Omental fat pad (tissue), 4 donors: ENCODE measurements at places on chromosomes 13 and 19. TPM values are rescaled to one million over a fixed set of nuclear protein-coding genes. Genes with fewer than 3 reads are reported as not detected.

POU4F1 gene
- not detected for total RNA-seq

GRCh38 chr13:33125821-33126570 is 109.8 kb downstream of the KL start:
- no peak for DNase-seq

DNA sequence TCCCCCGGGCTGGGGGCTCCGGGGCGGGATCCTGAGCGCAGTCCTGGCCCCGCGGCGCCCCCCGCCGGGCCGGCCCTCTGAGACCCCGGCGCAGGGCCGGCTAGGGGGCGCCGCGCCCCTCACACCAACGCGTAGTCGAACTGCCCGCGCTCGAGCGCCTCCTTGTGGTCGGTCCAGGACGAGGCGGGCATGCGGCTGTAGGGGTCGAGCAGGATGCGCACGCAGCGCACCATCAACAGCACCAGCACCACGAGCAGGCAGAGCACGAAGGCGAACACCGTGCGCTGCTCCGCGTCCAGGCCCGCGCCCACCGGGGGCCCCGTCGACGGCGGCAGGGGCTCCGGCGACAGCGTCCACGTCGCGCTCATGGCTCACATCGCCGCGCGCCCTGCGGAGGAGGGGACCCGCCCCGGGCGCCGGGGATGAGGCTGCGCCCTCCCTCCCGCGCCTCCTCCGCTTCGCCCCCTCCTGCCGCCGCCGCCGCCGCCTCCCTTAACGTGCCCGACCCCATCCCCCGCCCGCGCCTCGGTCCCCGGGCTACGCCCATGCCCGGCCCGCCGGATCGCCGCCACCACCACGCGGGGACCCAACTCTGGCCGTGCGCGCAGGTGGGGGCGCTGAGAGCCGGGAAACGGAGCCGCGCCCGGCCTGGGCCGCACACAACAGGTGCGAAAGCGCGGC is 624 bp downstream of the CTXN1 start:
- peak; percentile 82 for DNase-seq

DNA sequence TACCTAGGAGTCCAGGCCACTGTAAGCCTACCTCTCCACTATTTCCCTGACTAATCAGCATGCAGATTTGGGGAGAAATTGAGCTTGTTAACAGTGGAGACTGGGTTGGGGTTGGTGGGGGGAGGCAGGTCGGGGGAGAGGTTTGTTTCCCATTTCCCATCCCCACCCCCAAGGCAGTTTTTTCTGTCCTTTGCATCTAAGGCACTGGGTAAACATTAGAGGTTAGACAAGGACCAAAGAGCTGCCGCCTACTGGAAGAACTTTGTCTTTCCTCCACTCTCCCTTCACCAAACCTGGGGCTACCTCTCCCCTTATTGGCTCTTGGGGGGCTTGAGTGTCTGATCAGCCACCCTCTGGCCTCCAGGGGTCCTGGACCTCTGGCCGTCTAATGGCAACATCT is 953 bp downstream of the KCNN4 start:
- no peak for DNase-seq

LILRA2 gene
- total RNA-seq: 5.4 TPM

- DNase-seq: no peak
These were observed 319.5 kb upstream of the OBI1 start for GRCh38 chr13:78978381-78978998.

FUT6 gene
- 0.74 TPM for total RNA-seq

- no peak for DNase-seq
These were observed 12.5 kb downstream of the APBA3 start for GRCh38 chr19:3748965-3749364.

GRCh38 chr13:25180775-25181537 is 8.9 kb upstream of the AMER2 start:
- no peak for DNase-seq

DNA sequence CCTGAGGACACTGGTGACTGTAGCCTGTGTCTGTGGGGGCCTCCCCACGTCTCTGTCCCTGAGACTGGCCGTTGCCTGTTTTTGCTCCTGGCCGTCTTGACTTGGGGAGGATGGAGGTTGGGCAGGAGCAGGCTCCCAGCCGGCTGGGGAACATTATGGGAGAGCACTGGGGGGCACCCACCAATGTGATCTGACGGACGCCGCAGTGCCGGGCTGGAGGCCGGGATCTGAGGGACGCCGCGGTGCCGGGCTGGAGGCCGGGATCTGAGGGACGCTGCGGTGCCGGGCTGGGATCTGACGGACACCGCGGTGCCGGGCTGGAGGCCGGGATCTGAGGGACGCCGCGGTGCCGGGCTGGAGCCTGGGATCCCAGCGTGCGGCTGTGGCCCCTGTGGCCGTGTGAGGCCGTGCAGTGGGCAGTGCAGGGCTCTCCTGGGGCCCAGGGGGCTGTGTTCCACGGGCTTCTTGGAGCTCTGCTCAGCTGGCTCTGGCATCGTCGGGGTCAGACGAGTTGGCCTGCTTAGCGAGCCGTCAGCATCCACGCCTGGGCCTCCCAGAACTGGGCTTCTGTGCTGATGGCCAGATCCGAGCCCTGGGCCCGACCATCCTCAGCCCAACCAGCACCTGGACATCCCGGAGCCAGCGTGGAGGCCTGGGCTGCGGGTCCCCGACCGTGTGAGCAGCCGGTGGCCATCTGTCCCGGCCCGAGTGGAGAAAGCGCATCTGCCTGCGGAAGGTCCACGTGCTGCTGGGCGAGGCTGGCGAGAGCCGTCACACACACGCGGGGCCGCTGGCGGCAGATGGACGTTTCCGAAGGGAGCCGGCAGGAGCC is 45.8 kb downstream of the GAS6 start:
- no peak for DNase-seq

BEST2 gene
- not detected for total RNA-seq

DNA sequence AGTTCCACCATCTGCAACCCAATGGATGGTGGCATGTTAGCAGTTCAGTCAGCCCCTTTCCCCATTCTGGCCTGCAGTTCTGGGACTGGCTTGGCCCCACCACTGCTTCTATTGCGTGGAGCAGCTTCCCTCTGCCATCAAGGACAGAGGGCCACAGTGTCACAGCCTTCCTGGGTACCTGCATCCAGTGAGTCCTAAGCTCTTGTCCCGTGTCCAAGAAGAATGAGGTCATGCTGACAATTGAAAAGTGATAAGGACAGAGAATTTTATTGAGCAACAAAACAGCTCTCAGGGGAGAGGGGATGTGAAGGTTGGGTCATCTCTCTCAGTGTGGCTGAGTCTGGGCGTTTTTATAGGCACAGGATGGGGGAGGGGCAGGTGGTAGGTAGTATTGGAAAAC is 33.5 kb upstream of the SIN3B start:
- DNase-seq: no peak

DNA sequence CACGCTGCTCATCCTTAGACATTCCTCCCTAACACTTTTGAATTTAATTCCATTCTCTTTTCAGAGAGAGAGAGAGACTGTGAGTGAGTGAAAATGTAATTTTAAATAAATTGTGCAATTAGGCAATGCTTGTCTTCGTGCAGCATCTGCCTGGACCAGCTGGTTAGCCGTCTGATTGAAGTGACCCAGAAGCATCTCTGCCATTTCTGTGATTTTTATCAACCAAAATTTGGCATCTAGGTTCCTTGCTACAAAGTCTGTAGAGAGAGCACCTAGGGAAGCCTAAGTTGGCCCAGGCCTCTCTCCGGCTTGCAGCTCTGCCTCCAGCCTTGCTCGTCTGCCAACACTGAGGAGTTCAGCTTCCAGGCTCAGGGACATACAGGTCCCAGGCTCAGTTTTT is 138.6 kb upstream of the GPR12 start:
- no peak for DNase-seq

GRCh38 chr19:13699786-13700185 is 64.5 kb upstream of the MRI1 start:
- no peak for DNase-seq

DNA sequence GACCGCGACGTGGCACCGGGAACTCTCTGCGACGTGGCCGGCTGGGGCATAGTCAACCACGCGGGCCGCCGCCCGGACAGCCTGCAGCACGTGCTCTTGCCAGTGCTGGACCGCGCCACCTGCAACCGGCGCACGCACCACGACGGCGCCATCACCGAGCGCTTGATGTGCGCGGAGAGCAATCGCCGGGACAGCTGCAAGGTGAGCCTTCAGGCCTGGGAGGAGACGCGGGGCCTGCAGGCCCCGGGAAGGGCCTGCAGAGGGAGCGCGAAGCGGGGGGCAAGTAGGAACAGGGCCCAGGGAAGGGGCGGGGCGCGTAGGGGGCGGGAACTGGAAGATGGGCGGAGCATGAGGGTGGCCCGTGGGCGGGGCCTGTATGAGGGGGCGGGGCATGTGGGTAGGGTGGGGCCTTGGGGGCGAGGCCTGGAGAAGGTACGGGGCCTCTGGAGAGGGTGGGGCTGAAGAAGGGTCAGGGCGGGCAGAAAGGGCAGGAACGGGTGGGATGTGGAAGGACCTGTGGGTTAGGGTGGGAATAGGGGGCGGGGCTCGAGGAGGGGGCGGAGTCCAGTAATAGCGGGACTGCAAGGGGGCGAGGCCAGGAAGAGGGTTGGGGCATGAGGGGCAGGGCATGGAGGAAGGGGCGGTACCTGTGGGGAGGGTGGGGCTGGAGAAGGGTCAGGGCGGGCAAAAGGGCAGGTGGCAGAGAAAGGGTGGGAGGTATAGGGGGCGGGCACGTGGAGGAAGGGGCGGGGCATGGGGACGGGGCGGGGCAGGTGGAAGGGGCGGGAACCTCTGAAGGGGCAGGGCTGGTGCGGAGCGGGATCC is 2.5 kb downstream of the CFD start:
- DNase-seq: no peak

DNA sequence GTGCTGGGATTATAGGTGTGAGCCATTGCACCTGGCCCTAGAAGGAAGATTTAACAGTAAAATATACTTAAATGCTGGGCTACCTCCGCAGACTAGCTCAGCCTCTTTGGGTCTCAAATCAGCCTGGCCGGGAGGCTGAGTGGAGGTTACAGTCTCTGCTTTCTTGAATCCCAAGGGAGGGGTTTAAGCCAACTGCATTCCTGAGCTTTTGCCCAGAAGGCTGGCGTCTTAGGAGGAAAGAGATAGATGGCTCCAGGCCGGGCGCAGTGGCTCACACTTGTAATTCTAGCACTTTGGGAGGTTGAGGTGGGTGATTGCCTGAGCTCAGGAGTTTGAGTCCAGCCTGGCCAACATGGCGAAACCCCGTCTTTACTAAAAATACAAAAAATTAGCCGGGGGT is 623 bp upstream of the C5AR1 start:
- no peak for DNase-seq

DNA sequence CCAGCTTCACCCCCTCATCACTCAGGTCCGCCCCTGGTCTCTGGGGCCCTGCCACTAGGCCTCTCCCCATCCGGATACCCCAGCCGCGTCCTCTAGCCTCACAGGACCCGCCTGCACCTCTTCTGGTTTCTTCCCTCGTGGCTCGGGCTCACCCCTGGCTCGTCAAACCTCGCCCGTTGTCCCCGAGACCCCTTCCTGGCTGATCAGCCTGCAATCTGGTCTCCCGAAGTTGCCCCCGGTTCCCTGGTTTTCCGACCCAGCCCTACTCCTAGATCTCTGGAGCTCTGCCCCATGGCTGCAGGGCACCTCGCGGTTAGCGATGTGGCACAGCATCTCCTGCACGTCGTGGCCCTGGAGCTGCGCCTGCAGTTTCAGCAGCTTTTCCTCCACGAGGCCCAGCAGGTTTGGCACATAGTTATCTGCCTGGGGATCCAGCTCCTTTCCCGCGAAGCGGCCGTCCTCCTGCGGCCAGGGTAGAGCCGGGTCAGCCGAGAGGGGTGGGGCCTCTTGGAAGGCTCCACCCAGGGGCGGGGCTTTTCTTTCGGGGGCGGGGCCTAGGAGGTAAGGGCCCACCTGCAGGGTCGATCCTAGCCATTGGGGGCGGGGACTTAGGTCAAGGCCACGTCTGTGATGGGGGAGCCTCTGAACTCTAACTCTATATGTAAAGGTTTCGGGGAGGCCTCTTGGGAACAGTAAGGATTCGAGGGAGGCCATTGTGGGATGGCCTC is 2.4 kb upstream of the RGL3 start:
- no peak for DNase-seq

DNA sequence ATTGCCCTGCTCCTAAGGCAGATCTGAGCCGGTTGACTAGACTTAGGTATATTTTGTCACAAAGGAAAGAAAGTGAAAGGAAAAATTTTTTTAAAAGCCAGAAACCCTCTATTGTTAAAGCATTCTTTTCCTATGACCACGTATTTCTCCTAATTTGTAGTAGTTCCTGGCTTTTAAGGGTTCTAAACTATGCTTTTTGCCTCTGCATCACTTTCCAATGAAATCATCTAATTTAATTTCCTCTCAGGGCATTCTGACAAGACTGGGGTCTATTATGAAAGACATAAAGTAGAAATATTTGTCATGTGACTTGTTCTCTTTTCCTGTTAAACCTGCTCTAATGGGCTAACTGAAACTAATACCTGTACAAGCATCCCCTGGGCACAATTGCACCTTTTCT is 233.0 kb upstream of the PRR20A start:
- DNase-seq: no peak

GPR108 gene
- total RNA-seq: 58.5 TPM

- no peak for DNase-seq
These were observed 399 bp upstream of the ZNF136 start for GRCh38 chr19:12162513-12162881.

DNA sequence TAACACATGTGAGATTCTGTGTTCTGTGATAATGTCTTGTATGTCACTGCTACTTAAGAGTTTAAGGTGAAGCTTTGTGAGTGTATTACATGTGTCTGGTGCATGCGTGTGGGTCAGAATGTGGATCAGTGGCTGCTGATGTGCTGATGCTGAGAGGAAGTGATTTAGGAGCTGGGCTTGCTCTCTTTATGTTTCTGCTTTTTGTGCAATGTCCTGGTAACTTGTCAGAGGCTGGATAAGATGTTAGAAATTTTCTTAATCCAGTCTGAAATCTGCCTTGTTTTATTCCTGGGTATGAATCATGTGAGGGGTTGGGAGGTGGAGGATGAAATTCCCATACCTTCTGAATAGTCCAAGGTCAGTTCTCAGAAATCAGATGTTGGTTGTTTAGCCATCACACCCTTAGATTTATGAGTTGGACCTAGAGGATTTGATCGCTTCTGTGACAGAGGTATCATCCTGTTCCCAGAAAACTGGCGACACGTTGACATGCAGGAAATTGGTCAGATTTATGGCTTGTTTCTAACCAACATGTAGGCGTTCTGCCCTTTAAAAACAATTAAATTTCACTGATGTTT is 24.5 kb upstream of the CXCL17 start:
- no peak for DNase-seq

ITGBL1 gene
- 2.4 TPM for total RNA-seq

CBLC gene
- not detected for total RNA-seq

DNA sequence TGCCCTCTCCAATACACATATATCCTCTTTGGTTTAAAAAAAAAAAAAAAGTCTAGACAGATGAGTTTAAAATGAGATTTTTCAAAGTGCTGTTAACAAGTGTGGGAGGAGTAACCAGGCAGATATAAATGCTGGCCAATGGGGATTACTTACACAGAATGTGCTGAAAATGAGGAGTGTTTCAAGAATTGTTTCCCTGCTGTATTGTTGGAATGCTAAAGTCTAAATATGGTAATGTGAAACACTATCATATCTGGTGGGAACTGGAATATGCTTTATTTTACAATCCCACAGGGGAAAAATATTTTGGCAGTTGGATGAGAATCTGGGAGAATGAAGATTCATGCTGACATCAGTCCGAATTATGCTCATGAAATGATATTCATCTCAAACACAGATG is 250.7 kb downstream of the DCT start:
- DNase-seq: no peak

GRCh38 chr19:45568732-45569131 is 15.9 kb downstream of the OPA3 start:
- DNase-seq: no peak

ERICH6B gene
- not detected for total RNA-seq

TGFBR3L gene
- not detected for total RNA-seq

SCN1B gene
- 11.6 TPM for total RNA-seq

- no peak for DNase-seq
These were observed 148.4 kb downstream of the KATNAL1 start for GRCh38 chr13:30158774-30159445.

CYP4F11 gene
- total RNA-seq: 0.60 TPM
